Transverse colon (tissue), 4 donors: ENCODE measurements at places on chromosomes 7 and 10. TPM values are rescaled to one million over a fixed set of nuclear protein-coding genes. Genes with fewer than 3 reads are reported as not detected.

DNA sequence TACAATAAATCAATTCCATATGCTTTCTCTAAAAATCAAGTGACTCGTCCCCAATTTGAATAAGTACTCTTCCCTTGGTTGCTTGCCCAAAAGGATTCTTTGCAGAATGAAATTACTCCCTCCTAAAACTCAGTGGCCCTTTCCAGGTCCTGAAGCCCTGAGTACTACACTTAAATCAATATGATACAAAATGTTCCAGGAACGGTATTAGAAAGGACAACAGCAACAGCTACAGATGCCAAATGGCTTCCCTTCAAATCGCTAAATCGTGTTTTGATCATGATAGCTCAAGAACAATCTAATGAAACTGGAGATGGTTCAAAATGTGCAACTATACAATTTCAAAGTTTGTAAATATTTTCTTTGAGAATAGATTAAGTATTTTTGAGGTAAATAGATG is 59.4 kb downstream of the TPK1 start:
- DNase-seq, result no peak

- DNase-seq, result no peak
Observed at GRCh38 chr10:15742836-15743235, 23.1 kb upstream of the ITGA8 start.

GRCh38 chr10:119507115-119507514 is 35.4 kb downstream of the RGS10 start:
- DNase-seq, result no peak

DNA sequence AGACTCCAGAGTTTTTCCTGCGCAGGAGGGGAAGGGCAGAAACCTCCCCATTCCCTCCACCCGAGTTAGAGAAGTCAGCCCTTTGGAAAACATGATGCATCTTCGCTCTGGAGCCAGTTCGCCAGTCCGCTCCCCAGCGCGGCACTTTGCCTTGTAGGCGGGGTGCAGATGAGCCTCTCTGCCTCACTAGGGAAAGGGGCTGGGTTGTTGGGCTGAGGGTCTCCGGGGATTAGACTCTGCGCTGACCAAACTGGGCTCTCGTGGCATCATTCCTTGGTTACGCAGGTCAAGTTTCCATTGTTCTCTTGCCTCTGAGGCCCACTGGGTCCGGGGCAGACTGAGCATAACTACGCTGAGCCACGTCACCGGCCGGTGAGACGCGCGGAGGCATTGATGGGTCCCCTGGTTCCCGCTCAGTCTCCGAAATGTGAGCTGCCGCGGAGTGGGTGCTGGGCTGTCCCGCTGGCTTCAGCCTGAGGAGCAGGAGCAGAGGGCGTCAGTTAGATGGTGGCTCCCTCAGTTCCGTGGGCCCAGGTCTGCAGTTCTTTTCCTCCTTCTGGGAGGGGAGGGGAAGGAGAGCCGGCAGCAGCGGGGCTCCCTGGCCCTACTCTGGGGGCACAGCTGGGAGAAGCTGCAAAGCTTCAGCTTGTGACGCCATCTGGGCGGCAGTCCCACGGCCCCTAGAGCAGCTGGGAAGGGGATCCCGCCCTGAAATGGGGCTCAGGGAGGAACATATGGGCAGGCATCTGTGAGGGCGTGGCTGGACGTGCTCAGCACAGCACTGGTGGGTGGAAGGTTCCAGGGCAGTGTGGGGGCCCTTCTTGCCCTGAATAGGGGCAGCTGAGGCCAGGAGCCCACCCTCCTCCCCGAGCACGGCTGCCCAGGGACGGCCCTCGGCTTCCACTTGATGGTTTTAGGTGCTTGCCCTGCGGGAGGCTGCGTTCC is 121.3 kb upstream of the BTBD16 start:
- DNase-seq, result no peak

DNA sequence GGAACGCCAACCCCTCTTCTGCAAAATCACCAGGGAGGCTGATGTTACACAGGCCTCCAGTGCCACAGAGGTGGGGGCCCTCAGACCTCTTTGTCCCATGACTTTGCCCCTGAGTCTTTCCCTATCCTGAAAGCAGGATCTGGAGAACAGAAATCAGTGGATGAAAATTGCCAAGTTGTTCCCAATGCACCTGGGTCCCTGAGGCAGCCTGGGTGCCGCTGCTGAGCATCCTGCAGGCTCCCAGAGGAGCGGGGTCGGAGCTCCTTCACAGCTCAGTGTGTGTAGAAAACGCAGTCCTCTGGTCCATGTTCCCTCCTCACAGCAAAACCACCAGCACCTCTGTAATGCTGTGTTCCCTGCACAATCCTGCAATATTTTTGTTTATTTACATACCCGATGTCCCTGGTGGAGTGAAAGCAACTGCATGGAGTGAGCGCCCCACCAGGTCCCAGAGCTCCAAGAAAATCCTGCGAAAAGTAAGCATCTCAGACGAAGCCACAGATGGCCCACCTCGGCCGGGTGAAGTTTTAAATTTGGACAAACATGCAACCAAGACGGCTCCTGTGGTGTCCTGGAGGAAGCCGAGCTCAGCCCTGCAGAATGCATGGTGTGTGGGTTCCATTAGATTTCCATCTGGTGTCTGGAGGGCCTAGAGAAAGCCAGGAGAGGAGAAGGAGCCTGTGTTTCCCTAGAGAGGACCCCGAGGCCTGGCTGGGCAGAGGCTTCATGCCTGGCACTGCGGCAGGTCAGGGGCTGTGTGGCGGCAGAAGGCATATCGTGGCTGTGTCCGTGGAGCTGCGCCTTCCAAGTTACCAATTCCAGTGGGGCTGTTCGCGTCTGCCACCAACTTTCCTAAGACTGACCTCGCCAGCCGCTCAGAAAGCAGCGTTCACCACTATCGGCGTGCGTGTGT is 235.2 kb downstream of the WDR37 start:
- no peak for DNase-seq

PLCE1 gene
- total RNA-seq, result 100 TPM
